Activated CD4-positive, alpha-beta memory T cell treated with anti-CD3 and anti-CD28 coated beads, Interleukin-2, amount 10 ng/mL, durations not matched to agents 7 days and 5 days (primary cell): ENCODE measurements at places on chromosomes 13 and 19. TPM values are rescaled to one million over a fixed set of nuclear protein-coding genes. Genes with fewer than 3 reads are reported as not detected.

The GSK3A gene
- 48.9 TPM for total RNA-seq

The HSH2D gene
- total RNA-seq = 110 TPM

DNA sequence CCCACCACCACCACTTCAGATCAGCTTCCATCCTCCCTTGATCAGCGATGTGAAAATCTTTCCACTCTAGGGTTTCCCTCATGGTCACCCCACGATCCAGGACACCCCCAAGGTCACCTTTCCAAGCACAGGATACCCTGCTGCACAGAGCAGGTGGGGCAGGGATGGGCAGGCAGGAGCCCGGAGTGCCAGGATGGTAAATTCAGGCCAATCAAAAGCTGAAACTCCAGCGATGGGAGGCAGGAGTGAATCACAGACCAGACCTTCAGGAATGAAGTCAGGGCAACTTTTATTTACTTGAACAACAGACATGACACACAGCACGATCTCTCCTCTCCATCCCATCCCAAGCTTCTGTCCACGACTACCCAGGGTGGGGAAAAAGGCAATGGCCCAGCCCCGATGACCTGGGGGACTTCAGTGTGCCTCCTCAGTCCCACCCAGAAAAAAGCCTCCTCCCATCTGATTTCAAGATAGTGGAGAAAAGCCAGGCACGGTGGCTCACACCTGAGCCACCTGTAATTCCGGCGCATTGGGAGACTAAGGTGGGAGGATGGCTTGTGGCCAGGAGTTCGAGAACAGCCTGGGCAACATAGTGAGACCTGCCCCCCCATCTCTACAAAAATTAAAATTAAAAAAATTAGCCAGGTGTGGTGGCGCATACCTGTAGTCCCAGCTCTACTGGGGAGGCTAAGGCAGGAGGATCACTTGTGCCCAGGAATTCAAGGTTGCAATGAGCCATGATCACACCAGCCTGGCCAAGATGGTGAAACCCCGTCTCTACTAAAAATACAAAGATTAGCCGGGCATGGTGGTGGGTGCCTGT is 39.2 kb downstream of the ZSWIM4 start:
- DNase-seq = no peak

DNA sequence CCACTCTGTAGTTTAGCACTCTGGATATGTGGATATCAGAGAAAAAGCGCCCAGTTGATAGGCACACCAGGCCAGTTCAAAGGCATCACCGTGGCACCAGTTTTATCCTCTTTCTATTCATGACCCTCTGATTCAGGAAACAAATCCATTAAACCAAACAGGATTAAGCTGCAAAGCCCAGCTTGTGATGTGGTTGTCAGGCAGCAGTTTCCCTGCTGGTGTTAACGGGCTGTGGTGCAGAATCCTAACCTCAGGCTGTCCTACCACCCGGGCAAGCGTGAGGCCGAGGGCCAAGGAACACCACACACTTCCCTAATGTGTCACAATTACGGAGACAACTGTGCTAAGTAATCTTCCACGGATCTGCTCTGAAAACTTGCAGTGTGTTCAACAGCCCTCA is 209.1 kb downstream of the OLFM4 start:
- DNase-seq = no peak

DNA sequence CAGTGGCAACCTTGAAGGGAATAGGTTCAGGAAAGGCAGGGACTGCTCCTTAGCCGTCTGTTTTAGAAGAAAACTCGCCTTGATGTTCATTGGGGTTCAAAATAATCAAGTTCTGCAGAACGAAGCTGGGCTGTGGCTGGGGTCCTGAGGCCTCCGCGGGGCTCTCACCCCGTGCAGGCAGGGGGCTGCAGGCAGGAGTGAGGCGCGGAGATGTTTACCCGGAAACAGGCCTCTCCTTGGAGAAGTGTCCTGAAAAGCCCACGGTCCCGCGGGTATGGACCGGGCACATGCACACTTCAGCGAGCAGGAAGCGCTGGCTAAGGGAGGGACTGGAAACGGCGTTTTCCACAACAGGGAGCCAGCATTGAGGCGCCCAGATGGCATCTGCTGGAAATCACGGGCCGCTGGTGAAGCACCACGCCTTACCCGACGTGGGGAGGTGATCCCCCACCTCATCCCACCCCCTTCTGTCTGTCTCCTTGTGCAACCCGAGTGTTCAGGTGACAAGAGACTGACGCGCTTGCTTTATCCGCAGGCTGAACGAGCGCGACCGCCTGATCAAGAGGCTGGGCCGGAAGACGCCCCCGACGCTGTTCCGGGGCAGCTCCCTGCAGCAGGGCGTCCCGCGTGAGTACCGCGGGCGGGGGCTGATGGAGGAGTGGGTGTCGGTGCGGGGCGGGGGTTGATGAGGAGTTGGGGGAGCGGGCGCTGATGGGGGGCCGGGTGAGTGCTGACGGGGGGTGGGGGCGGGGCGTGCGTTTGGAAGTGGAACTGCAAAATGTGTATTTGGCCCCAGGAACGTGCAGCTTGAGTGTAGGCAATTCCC is 39.6 kb downstream of the SHISA2 start:
- peak; percentile 32 for DNase-seq

GRCh38 chr13:48790966-48791365 is 137.2 kb downstream of the CYSLTR2 start:
- no peak for DNase-seq

GRCh38 chr13:114127473-114128347 is 4.7 kb downstream of the RASA3 start:
- no peak for DNase-seq

GRCh38 chr19:14097532-14098151 is 7.1 kb upstream of the SAMD1 start:
- no peak for DNase-seq

GRCh38 chr13:38173403-38173802 is 176.2 kb upstream of the UFM1 start:
- DNase-seq = no peak

GRCh38 chr13:25222740-25223139 is 50.7 kb upstream of the AMER2 start:
- no peak for DNase-seq

DNA sequence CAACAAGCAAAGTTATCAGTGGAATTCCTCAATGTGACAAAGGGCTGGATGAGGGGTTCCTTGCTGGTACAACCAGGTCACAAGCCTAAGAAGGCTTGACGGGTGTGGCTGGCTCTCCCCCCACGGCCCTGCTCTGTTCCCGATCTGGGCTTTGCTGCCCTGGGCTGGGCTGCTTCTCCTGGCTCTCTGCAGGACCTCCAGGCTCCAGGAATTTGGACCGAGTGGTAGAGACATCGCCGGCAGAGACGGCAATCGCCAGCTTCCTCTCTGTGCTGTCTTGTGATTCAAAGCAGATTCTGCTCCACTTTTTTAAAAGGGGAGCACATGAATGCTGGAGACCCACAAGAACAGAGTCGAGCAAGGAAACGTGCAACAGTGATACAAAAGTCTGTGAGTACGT is at the start of gene SERPINE3:
SERPINE3 (plus strand) TSS at position 338 of the 400 bp plus-strand sequence. CDS start 1,401 bp downstream, outside the sequence.
- DNase-seq = no peak

DNA sequence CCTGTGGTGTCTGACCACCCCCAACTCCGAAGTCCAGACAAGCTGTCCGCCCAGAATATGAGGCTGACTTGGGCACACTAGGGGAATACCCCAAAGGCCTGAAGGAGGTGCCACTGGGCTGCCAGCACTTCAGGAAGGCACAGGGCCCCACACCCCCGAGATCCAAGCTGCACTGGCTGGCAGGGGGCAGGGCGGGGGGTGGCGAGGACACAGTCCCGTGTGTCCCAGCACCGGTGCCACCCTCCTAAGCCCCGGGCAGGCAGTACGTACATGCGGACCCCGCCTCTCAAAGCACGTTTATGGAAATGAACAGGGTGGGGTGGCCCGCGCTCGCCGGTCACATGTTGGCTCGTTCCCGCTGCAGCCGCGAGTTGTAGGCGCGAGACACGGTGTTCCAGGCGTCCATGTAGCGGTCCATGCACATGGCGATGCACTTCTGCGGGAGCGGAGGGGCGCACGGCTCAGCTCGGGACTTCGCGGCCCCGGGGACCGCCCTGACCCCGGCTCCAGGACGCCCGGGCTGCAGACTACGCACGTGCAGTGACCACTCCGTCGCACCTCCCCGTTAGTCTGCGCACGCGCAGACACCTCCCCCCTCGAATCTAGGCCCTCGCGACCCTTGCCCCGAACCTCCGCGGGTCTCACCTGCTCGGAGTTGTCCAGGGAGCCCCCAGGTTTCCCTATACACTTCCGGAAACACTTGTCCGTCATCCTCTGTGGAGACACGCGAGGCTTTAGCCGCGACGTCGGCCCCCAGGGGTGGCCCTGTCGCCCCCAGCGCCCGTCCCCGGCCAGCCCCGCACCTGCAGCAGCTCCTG is 566 bp downstream of the TIMM13 start:
- DNase-seq = peak; percentile 49

DNA sequence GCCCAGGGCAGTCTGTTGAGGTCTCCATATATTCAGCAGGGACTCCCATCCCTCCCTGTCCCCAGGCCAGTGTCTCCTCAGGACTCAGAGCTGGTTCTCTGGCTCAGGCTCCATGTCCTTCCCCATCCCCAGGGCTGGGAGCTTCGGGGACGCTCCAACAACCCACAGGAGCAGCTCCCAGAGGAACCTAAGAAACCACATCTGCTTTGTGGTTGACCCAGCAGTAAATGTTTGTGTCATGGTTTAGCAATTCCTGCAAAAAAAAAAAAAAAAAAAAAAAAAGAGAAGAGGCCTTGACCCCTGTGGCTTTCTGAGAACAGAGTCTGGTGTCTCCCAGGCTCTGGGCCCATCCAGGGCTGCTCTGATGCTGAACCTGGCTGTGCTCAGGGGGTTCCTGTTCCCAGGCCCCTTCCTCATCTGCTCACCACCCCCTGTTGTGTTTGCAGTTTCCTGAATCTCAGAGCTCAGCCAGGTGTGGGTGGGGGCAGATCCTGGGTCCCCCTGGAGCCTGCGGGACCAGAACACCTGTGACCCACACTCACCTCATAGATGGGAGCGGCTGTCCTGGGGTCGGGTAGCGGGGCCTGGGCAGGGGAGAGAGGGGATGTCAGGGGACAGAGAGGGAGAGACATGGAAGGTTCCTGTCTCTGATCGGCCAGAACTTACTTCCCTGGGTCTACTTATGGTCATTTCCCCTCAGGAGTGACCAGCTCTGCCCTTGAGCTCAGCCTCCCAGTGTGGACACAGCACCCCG is 25.2 kb upstream of the CEACAM1 start:
- no peak for DNase-seq

DNA sequence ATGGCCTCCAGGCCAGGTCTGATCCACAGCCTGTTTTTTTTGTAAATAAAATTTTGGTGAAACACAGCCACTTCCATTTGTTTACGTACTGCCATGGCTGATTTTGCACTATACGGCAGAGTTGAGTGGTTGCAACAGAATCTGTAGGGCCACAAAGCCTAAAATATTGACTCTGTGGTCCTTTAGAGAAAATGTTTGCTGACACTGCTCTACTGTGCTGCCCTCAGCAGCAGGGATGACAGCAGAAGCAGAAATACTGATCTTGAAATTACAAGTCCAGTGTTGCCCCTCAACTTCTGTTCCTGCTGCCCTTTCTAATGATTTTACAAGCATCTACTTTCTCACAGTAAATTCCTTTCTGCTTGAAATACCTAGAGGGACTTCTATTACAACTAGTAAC is 245.2 kb downstream of the RGCC start:
- no peak for DNase-seq
